ENCODE measurements at places on chromosomes 2 and 18.

GRCh38 chr18:11810379-11810778 lies 40.8 kb upstream of the CHMP1B start:
- DNase-seq = no peak

DNA sequence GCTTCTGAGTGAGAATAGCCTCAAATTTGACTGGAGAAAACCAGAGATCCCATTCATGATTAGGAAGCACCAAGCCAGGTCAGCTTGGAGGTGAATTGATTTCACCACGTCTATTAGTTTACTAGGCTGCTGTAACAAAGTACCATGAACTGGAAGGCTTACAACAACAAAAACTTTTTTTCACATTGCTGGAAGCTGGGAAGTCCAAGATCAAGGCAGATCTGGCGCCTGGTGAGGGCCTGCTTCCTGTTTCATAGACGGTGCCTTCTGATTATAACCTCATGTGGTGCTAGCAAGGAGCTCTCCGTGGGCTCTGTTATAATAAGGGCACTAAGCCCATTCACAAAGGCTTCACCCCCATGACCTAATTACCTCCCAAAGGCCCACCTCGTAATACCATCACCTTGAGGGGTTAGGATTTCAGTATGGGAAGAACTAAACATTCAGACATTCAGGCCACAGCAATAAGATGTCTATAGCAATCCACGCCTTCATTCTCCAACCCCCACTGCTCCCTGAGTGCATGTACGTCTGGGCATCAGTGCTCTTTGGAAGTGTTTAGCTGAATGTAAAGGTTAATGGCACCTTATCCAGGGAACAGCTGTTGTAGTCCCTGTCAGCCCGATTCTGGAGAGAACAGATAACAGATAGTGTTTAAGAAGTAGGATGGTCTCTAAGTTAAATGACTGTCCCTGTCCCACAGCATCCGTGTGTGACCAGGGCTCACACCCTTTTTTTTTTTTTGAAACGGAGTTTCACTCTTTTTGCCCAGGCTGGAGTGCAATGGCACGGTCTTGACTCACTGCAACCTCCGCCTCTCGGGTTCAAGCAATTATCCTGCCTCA lies 89.2 kb downstream of the SOCS6 start:
- DNase-seq = no peak

DNA sequence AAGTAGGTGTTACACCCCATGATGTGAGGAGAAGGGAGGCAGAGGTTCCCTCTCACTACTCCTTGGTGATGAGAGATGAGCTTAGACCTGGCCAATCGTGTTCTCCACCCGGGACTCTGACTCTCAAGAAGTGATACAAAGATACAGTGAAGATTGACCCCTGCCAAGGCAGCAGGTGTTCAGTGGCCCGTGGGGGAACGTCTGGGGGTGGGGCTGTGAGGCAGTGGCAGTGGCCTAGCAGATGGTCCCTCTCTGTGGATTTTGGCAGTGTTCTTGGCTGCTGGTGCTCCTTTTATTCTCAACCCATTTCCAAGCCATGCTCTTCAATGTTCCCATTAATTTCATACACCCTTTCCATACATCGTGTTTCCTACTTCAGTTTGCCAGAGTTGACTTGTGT lies 120.4 kb upstream of the NEDD4L start:
- DNase-seq = no peak

- DNase-seq = no peak
Measured at GRCh38 chr18:3097082-3097481, 84.1 kb upstream of the LPIN2 start.

DNA sequence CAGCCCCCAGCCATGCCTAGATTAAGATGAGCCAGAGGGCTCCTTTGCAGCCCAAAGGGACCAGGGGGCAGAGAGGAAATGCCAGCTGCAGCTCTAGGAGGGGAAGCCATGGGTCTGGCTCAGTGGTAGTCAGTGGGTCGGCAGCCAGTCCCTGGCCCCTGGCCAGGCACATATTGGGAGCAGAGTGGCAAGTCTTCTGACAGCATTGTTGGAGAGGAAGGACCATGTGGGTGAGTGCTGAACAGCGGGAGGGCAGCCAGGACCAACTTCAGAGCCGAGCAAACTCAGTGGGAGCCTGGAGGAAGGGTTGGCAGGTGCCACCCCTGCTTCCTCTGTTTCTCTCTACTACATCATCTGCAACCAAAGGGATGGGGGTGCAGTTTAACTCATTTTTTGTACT lies 140.5 kb upstream of the PELI1 start:
- no peak for DNase-seq

- DNase-seq = no peak
Measured at GRCh38 chr2:229126066-229126465, 145.0 kb downstream of the PID1 start.

DNA sequence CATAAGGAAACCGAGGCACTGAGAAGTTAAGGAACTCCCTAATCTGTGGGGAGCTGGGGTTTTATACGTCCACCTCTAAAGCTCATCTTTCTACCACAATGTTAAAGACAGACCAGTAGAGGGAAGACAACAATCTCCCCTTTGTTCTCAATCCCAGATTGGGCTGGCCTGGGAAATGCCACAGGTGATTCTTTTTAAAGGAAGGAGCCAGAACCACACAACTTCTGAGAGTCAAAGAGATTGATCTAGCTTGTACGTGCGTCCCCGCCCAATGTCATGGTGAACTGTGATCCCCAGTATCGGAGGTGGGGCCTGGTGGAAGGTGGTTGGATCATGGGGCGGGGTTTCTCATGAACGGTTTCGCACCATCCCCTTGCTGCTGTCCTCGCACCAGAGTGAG lies 81.8 kb upstream of the LCLAT1 start:
- DNase-seq = no peak

DNA sequence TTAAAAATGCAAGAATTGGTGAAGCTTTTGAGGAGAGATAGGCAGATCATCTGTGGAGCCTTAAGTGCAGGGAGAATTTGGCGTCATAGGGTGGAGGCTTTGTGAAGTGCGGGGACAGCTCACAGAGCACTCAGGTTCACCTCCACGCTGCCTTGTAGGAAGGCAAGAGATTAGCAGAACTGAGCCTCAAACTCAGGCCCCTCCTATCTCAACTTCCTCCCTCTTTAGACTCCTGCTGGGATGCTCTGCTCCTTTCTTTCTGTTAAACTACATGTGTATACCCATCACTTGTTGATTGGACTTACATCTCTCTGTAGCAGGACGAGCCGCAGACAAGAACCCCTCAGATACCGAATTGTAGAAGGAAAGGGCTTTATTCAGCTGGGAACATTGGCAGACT lies 422.2 kb downstream of the SETBP1 start:
- DNase-seq = no peak

- no peak for DNase-seq
Measured at GRCh38 chr2:27264253-27264752, 1.5 kb upstream of the SLC30A3 start.

DNA sequence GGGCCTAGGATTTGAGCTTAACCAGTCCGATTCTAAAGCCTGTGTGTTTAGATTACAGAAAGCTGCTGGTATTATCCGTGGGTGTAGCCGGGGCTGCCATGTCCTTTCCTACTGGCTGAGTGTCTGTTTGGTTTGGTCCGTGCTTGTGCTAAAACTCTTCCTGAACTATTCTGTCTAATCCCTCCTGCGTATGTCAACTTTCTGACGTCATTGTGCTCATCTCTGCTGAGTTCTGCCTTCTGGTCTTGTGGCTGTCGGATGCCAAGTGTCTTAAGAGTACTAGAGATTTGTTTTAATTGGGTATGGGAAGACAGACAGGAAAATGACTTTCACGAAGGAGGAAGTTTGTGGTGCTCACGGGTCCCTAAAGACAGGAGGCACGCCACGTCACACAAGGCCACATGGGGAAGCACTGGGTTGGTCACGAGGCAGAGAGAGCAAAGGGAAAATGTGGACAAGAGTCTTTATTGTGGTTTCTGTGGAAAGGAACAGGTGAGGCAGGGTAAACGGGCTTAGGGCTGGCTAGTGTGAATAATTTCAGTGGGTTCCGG lies 31.8 kb upstream of the NTSR2 start:
- DNase-seq = no peak

DNA sequence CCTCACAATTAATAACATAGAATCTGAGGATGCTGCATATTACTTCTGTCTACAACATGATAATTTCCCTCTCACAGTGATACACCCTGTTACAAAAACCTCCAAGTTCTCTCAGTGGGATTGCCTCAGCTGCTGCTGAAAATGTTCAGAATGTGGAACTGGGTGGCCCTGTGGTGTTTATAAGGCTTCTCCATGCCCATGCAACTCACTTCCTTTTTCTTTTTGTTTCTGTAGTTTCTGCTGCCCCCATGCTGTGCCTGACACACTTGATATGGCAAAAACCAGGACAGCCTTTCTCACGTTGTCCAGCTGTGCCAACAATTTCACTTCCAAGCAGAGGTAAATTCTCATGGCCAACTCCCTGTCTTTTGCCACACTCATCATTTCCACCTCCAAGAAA lies 206.2 kb downstream of the RPIA start:
- DNase-seq = no peak

- DNase-seq = no peak
Measured at GRCh38 chr18:2641638-2642037, 13.9 kb upstream of the SMCHD1 start.

- DNase-seq = no peak
Measured at GRCh38 chr2:122341007-122341406, 585.6 kb downstream of the TSN start.

GRCh38 chr18:53551868-53552426 lies 672.5 kb downstream of the MBD2 start:
- no peak for DNase-seq

GRCh38 chr2:65574993-65575392 lies 142.6 kb upstream of the SPRED2 start:
- DNase-seq = no peak

- DNase-seq = no peak
Measured at GRCh38 chr18:22136395-22136794, 33.0 kb upstream of the GATA6 start.

- DNase-seq = no peak
Measured at GRCh38 chr2:58620093-58620492, 379.0 kb upstream of the FANCL start.

- no peak for DNase-seq
Measured at GRCh38 chr2:100542418-100542817, 20.4 kb upstream of the PDCL3 start.

- DNase-seq = no peak
Measured at GRCh38 chr18:31230495-31230894, 67.8 kb upstream of the DSC1 start.

GRCh38 chr18:11320986-11321385 lies 171.6 kb upstream of the PIEZO2 start:
- no peak for DNase-seq

- DNase-seq = no peak
Measured at GRCh38 chr18:13231151-13231550, 12.6 kb downstream of the LDLRAD4 start.

DNA sequence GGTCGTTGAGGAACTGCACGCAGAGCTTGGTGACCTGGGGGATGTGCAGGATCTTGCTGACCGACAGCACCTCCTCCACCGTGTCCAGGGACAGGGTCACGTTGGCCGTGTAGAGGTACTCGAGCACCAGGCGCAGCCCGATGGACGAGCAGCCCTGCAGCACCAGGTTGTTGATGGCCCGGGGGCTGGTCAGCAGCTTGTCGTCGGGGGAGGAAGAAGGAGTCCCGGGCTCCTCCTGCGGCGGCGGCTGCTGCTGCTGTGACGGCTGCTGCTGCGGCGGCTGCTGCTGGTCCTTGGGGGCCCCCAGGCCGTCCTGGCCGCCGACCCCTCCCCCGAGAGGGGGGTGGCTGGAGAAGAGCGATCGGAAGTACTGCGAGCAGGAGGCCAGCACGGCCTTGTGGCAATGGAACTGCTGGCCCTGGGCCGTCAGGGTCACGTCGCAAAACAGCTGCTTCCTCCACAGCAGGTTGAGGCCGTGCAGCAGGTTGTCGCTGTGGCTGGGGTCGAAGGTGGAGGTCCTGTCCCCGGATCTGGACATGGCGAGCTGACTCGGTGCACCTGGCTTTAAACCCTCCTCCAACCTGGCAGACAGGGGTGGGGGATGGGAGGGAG lies 2.7 kb downstream of the KLHL14 start:
- DNase-seq = no peak

DNA sequence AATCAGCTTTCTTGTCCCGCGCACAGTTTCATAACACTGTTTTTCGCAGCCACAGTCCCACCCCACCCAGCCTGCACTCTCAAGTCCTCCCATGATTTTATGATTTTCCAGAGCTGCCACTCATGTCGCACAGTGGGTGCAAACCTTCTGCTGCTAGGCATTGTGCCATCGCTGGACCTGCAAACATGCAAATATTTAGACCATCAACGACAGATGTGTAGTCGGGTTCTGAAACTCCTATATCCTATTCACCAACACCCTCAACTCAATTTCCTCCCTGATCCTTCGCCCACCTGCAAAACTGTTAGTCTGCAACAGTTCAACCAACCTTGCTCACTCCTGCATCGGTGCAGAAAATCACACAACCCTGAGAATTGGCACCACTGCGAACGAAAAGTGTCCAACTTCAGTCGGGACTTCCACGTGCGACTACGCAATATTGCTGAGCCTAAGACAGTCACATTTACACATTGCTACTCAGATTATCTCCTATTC lies 871 bp upstream of the ALS2 start:
- DNase-seq = no peak

DNA sequence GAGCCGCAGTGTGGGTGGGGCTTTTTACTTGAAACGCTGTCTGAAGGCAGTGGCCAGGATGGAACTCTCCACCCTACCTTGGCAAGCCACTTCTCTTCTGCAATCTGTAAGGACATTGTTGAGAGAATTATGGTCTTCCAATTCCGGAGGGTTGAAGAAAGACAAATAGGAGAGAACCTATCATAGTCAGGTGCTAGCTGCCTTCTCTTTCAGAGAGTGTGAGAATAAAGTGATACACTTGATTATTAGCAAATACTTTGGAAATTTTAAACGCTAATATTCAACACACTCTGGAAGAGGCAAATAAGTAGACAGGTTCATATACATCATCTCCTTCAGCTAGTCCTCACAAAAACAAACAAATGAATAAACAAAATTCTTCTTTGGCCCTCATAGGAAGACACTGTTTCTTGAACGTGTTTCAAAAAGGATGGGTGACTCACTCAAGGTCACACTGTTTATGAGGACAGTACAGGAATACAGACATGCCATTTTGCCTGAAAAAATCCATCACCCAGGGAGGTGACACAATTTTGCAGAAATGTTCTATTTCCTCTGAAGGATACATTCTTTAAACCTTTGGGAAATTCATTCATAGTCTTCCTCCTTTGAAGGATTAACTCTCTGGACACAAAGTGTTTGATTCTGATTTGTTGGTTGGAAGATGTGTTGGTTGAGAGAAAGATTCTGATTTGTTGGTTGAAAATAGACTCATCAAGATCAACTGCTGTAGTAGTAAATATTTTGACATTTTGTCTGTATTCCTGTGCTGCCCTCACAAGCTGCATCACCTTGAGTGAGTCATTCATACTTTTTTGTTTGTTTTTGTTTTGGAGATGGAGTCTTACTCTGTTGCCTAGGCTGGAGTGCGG lies 2.2 kb upstream of the IL1RN start:
- DNase-seq = no peak

All from stimulated activated CD4-positive, alpha-beta T cell treated with anti-CD3 and anti-CD28 coated beads, Interleukin-1b, Interleukin-23, amount 100 ng/mL, for 1 hour (primary cell).